ENCODE measurements at places on chromosomes 3 and 15. TPM values are rescaled to one million over a fixed set of nuclear protein-coding genes. Genes with fewer than 3 reads are reported as not detected.

The P2RY1 gene
- total RNA-seq: 0.32 TPM

The STXBP5L gene
- total RNA-seq: under 0.01 TPM

The ATP13A4 gene
- total RNA-seq: not detected

The CD96 gene
- 0.32 TPM for total RNA-seq

The IQCF5 gene
- total RNA-seq: not detected

The HSPBAP1 gene
- total RNA-seq: 6.4 TPM

Measured in fibroblast of villous mesenchyme (primary cell).